Esophagus muscularis mucosa (tissue), 4 donors: ENCODE measurements at places on chromosomes 13 and 19. TPM values are rescaled to one million over a fixed set of nuclear protein-coding genes. Genes with fewer than 3 reads are reported as not detected.
A peak's percentile ranks its signal among the peaks of the same experiment; 100 is the strongest.

ERICH6B gene
- total RNA-seq = not detected

DNA sequence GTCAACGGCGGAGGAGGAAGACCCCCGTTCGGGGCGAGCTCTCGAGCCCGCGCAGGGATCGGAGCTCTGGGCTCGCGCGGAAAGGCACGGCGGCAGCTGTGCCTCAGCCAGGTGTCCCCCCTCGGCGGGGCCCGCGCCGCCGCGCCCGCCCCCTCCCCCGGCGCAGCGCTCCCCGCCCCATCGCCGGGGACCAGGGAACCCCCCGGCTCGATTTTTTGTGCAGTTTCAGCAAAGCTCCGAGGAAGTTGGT, 110.0 kb downstream of the KCNRG start:
- H3K27me3 ChIP-seq = peaks cover 10% of the 10 kb centered on the region
- H3K4me1 ChIP-seq = peaks cover 61% of the 10 kb centered on the region
- peak overlapping the region; percentile 100 for H3K27ac ChIP-seq
- H3K36me3 ChIP-seq = no peaks in the 10 kb centered on the region

HNRNPA1L2 gene
- 5.0 TPM for total RNA-seq

GRCh38 chr13:90713441-90714133, 633.9 kb upstream of the MIR17HG start:
- H3K4me3 ChIP-seq = no peak overlapping the region
- DNase-seq = no peak
- H3K27me3 ChIP-seq = no peaks in the 10 kb centered on the region
- H3K4me1 ChIP-seq = no peaks in the 10 kb centered on the region

ATXN8OS gene
- not detected for total RNA-seq

KLK14 gene
- total RNA-seq = not detected

ZNF576 gene
- total RNA-seq = 15.4 TPM

DNA sequence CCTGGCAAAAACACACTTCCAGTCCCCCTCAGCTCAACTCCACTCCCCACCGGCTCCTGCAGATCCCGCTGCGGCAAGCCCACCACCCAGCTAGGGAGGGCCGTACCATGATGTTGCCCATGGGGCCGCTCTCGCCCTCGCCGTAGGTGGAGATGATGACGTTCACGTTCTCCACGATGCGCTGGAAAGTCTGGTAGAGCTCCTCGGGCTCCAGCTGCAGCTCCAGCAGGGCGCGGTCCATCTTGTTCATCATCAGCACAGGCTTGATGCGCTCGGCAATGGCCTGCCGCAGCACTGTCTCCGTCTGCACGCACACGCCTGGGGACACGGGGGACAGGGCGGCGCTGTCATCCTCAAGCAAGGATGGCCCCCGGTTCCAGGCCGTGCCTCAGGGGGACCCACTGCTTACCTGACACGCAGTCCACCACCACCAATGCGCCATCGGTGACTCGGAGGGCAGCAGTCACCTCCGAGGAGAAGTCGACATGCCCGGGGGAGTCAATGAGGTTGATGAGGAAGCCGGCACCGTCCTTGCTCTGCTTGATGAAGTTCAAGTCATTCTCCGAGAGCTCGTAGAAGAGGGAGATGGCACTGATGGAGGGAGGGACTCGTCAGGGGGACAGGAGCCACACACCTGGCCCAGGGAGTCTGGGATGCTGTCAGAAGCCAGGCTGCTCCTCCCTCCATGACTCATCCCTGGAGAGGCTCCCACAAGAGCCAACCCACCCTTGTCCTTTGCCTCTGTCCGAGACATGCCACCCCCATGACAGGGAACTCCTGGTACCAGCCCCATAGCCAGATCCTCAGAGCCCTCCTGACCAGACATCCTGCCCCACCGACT, 2.3 kb downstream of the EEF2 start:
- peaks cover 67% of the 10 kb centered on the region for H3K4me1 ChIP-seq
- peaks cover 65% of the 10 kb centered on the region for H3K36me3 ChIP-seq
- DNase-seq = no peak
- peak overlapping the region; percentile 87 for H3K4me3 ChIP-seq
- H3K27me3 ChIP-seq = no peaks in the 10 kb centered on the region

- DNase-seq = no peak
- peaks cover 5% of the 10 kb centered on the region for H3K36me3 ChIP-seq
- no peak overlapping the region for H3K27ac ChIP-seq
- no peak overlapping the region for H3K4me3 ChIP-seq
- no peaks in the 10 kb centered on the region for H3K4me1 ChIP-seq
Observed at GRCh38 chr13:113959198-113959597, 14.7 kb downstream of the C13orf46 start.

LRRC8E gene
- 0.33 TPM for total RNA-seq

CPB2 gene
- not detected for total RNA-seq

GRCh38 chr19:51714848-51715247, 8.9 kb downstream of the HAS1 start:
- no peak for DNase-seq
- H3K27me3 ChIP-seq = peaks cover 17% of the 10 kb centered on the region
- peaks cover 9% of the 10 kb centered on the region for H3K4me1 ChIP-seq

DNA sequence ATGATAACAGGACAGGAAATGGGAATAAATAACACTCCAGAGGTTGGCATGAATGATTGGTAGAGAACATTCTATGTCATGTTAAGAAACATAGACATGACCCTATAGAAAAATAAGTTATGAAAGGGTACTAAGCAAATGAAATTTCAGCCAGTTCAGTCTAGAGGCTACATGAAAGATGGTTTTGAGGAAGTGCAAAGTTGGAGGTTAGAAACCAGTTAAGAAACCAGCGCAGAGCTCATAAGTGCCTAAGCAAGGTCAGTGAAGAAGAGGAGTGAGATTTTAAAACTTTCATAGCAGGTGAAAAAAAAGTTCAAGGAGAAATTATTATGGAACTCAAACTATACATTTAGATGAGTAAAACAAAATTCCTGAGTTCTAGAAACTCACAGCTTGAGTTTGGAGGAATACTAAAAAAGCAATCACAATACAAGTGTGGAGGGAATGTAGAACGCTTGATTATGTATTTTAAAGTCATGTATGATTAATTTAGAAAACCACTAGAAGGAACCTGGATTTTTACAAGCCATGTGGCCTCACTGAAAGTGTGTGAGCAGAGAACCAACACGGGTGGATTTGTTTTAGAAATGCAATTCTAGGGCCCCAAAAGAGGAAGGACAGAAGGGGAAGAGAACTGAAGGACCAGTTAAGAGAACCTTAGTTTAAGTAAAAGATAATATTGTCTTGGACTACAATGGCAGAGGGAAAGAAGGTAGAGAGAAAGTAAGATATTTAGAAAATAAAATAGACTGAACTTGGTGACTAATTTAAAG, 162.4 kb downstream of the PCDH20 start:
- H3K27me3 ChIP-seq = no peaks in the 10 kb centered on the region
- no peaks in the 10 kb centered on the region for H3K36me3 ChIP-seq
- no peak overlapping the region for H3K4me3 ChIP-seq
- H3K27ac ChIP-seq = no peak overlapping the region
- no peak for DNase-seq
- no peaks in the 10 kb centered on the region for H3K4me1 ChIP-seq

DNA sequence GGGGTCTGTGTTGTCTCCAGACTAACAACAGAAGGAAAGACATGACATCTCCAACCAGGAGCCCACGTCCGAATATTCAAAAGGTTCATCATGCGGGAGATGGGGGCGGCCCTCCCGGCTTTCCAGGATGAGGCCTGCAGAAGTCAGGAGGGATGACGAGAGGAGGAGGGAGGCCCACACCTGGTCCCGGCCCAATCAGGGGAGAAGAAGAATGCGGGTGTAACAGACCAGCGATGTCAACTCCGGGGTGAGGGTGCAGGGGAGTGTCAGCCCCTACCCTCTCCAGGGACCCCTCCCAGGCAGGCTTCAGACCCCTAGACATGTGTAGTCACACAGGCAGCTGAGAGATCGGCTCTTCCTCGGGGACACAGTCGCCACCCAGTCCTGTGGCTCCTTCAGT, 275.3 kb upstream of the ZNF507 start:
- H3K4me1 ChIP-seq = no peaks in the 10 kb centered on the region
- H3K27ac ChIP-seq = no peak overlapping the region
- H3K4me3 ChIP-seq = no peak overlapping the region
- H3K36me3 ChIP-seq = no peaks in the 10 kb centered on the region
- no peak for DNase-seq
- H3K27me3 ChIP-seq = no peaks in the 10 kb centered on the region

GRCh38 chr19:4516939-4517300, 1.4 kb downstream of the PLIN4 start:
- peak overlapping the region; percentile 58 for H3K4me3 ChIP-seq
- H3K4me1 ChIP-seq = peaks cover 27% of the 10 kb centered on the region
- H3K27ac ChIP-seq = peak overlapping the region; percentile 94
- peaks cover 23% of the 10 kb centered on the region for H3K36me3 ChIP-seq

- H3K4me3 ChIP-seq = no peak overlapping the region
- no peak for DNase-seq
- H3K27ac ChIP-seq = peak overlapping the region; percentile 34
- H3K36me3 ChIP-seq = no peaks in the 10 kb centered on the region
Observed at GRCh38 chr19:54418030-54418929, 3.0 kb downstream of the TTYH1 start.

- no peaks in the 10 kb centered on the region for H3K36me3 ChIP-seq
- no peaks in the 10 kb centered on the region for H3K27me3 ChIP-seq
- H3K27ac ChIP-seq = no peak overlapping the region
- H3K4me3 ChIP-seq = no peak overlapping the region
Observed at GRCh38 chr13:105902396-105902795, 633.1 kb downstream of the EFNB2 start.

DNA sequence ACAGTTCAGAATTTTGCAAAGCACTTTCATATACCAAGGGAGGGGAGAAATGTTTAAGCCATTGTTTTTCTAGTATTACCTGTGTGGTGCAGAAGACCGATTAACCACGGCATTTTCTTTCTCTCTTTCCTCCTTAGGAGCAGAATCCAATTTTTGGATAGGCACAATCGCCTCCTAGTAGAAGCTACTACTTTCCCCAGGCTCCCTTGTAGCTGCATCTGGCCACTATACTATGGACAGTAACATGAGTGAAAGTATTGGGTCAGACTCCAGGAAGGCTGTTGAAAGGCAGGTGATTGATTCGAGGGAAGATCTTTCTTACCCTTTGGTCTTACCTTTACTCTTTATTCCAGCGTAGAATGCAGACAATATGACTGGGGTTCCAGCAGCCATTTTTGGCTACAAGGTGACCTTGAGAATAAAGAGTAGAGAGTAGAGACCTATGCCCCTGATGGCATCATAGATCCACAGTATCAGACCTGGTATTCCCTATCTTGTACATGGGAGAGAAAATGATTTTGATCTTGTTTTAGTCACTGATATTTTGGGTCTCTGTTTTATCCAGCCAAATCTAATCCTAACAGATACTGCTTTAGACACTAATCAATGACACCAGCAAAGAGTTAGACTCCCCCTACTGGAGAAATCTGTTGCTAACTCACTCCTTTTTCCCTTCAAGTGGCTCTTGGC, 77.0 kb downstream of the LRRC63 start:
- no peaks in the 10 kb centered on the region for H3K36me3 ChIP-seq
- H3K4me3 ChIP-seq = no peak overlapping the region
- no peaks in the 10 kb centered on the region for H3K27me3 ChIP-seq
- H3K27ac ChIP-seq = no peak overlapping the region

DNA sequence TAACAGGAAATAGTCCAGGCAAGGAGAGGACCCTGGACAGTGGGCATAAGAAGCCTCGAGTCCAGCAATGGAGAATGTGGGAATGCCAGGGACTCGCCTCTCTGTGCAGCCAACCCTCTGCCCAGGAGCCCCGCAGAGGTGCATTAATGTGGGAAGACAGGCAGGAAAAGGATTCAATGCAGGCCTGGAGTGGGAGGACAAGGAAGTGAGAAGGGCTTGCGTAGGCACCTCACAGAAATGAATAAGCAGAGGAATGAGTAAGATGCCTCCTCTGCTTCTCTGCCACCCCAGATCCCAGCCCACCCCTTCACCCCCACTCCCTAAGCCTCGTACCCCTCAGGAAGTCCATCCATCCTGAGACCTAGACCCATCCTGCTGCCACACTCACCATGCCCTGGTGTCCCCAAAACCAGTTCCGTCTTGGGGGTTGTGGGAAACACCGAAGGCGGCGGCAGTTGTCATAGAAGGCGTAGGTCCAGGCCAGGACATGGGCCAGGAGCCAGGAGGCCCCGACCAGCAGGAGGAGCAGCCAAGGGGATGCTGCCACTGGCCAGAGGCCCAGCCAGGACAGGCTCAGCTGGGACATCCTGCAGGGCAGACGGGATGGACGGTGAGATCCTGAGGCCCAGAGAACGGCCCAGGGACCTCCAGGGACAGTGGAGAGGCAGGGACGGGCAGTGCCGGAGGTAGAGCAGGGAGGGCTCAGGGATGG, 692 bp downstream of the CYP4F2 start:
- DNase-seq = peak; percentile 75
- peaks cover 5% of the 10 kb centered on the region for H3K4me1 ChIP-seq
- H3K27ac ChIP-seq = no peak overlapping the region
- H3K4me3 ChIP-seq = no peak overlapping the region

GPALPP1 gene
- total RNA-seq = 21.9 TPM

- no peak overlapping the region for H3K4me3 ChIP-seq
- no peaks in the 10 kb centered on the region for H3K36me3 ChIP-seq
- H3K27me3 ChIP-seq = no peaks in the 10 kb centered on the region
- DNase-seq = no peak
- H3K4me1 ChIP-seq = no peaks in the 10 kb centered on the region
Observed at GRCh38 chr13:89951341-89951740, 1396.1 kb upstream of the MIR17HG start.

ZNF844 gene
- 8.3 TPM for total RNA-seq

DNA sequence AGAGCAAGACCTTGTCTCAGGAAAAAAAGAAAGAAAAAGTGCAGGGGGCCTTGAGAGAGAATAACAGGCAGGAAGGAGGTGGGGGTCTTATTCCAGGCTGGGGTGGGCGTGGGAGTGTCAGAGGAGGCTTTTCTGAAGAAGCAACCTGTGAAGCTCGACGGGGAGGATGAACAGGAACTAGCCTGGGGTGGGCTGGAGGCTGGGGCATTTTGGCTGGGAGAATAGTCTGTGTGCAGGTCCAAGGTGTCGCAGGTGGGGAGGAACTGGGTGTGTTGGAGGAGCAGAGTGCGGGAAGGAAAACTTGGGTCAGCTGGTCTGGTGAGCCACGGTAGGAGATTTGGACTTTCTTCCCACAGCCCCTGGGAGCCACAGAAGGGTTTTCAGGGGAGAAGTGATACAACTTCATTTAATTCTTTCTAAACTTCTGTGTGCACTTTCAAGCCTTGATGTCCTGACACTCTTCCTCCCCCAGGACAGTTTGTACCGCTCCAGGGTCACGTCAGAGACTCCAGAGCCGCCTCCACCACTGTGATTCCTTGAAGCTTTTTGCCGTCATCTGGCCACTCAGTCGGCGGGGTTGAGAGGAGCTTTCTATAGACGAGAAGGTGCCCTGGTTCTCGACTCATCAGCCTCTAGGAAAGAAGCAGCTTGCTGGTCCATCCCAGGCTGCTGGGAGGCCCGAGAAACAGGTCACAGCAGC, 138.7 kb downstream of the SIPA1L3 start:
- H3K27ac ChIP-seq = no peak overlapping the region
- H3K4me1 ChIP-seq = no peaks in the 10 kb centered on the region
- no peak for DNase-seq
- H3K4me3 ChIP-seq = no peak overlapping the region

- H3K4me1 ChIP-seq = no peaks in the 10 kb centered on the region
- no peak overlapping the region for H3K27ac ChIP-seq
- DNase-seq = no peak
- no peaks in the 10 kb centered on the region for H3K27me3 ChIP-seq
Observed at GRCh38 chr13:82220641-82221040, 1661.6 kb downstream of the SLITRK1 start.
